IPS DF 6.9 (cell line): ENCODE measurements at places on chromosomes 11 and 22.

DNA sequence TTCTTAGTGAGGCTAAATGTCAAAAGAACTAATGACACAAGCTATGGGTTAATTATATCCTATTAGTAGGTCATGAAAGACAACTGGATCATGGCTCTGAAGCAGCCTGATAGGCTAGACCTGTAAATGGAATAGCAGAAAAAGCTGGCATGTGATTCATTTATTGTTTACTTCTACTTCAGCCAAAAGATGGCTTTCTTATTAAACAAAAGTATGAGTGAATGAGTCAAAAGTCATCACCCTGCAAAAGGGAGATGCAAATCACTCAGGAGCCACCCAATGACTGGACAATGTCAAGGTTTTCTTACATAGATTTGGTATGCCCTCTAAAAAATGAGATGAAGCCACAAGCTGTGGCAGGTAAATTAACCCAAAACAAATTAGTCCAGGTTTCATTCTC, 138.0 kb downstream of the TRPC6 start:
- H3K4me3 ChIP-seq, result no peak overlapping the region
- no peaks in the 10 kb centered on the region for H3K4me1 ChIP-seq
- no peak for DNase-seq
- H3K27ac ChIP-seq, result no peak overlapping the region

GRCh38 chr11:9528136-9528501, 45.4 kb upstream of the WEE1 start:
- no peak overlapping the region for H3K27ac ChIP-seq
- H3K4me1 ChIP-seq, result peaks cover 2% of the 10 kb centered on the region
- DNase-seq, result no peak
- H3K4me3 ChIP-seq, result no peak overlapping the region

- H3K27me3 ChIP-seq, result no peaks in the 10 kb centered on the region
- H3K36me3 ChIP-seq, result no peaks in the 10 kb centered on the region
- DNase-seq, result no peak
- no peak overlapping the region for H3K27ac ChIP-seq
Measured at GRCh38 chr11:61453695-61454094, 23.8 kb downstream of the SDHAF2 start.

DNA sequence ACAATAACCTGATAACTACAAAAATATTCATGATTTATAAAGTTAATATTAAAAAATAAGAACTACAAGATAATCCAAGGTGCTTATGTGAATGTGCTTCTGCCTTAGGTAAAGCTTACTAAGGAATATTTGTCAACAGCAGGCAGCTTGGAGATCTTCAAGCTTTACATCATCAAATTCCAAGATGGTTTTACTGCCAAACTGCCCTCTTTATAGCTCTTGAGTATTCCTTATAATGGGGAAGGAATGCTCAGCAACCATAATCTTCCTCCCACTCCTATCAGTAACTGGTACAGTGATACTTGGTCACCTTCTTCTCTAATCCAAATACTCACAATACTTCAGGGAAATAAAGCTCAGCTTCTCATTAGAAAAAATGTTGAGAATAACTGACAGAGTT, 30.1 kb downstream of the SBF2 start:
- H3K36me3 ChIP-seq, result no peaks in the 10 kb centered on the region
- DNase-seq, result no peak
- no peaks in the 10 kb centered on the region for H3K27me3 ChIP-seq
- no peaks in the 10 kb centered on the region for H3K4me1 ChIP-seq
- no peak overlapping the region for H3K4me3 ChIP-seq

- H3K27me3 ChIP-seq, result no peaks in the 10 kb centered on the region
- DNase-seq, result no peak
- H3K4me1 ChIP-seq, result 0 out of 2 replicates have a peak, but pooled peaks cover 2% of the 10 kb centered on the region
- H3K36me3 ChIP-seq, result no peaks in the 10 kb centered on the region
- no peak overlapping the region for H3K27ac ChIP-seq
Measured at GRCh38 chr11:62195945-62196344, 5.9 kb downstream of the SCGB1D1 start.

DNA sequence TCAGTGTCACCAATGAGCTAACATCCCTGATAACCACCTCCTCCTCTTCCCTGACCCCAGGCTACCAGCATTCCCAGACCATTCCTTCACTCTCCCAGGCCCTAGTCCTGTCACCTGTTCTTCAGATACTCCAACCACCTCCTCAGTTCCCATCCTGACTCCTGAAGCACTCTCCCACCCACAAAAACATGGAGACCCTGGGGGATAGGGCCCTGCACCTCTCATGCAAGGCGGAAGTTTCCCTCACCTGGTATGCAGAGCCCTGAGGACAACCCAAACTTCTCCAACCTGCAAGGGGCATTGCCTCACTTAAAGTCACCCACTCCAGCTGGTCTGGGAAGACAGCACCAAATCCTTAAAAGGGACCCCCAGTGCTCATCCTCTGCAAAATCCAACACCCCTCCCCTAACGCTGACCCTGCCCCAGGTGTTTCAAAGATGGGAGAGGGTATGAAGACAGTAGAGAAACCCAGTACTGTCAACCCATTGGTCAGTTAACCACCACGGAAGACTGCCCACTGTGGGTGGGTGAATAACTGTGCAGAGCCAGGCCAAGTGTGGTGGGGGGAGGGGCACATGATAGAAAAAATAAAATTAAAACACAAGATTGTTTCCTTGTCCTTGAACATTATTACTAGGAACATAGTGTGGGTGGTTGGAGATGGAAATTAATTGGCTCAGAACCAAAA, 1.4 kb downstream of the TNKS1BP1 start:
- DNase-seq, result no peak
- H3K4me3 ChIP-seq, result peak overlapping the region; percentile 70; the same call in 1 of the 2 replicates
- peaks cover 17% of the 10 kb centered on the region for H3K36me3 ChIP-seq

DNA sequence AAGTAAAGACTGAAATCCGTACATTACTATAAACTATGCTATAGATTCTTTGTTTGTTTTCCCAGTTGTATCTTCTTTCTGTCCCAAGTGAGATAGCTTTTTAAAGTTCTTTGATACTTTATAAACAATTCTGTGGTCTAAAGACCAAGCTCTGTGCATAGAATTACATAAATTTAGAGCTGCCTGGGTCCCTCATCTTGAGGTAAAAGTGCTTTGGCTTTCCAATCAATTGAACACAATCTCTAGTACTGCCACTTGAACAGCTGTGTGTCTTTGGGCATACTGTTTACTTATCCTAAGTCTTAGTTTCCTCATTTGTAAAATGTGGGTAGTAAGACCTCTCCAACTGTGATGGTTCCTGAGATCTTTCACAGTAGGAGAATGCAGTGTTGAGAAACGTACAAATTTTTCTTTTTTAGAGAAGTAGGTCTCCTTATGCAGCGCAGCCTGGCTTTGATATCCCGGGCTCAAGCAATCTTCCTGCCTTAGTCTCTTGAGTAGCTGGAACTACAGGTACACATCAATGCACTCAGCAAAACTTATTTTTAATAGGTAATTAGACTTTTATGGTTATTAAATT, 2.5 kb upstream of the EED start:
- no peak overlapping the region for H3K27ac ChIP-seq
- no peak overlapping the region for H3K4me3 ChIP-seq
- H3K27me3 ChIP-seq, result no peaks in the 10 kb centered on the region
- no peaks in the 10 kb centered on the region for H3K36me3 ChIP-seq

GRCh38 chr11:77423624-77424023, 50.3 kb downstream of the PAK1 start:
- no peak for DNase-seq
- no peak overlapping the region for H3K4me3 ChIP-seq
- H3K4me1 ChIP-seq, result peaks cover 1% of the 10 kb centered on the region; the same call in 1 of the 2 replicates
- H3K27me3 ChIP-seq, result no peaks in the 10 kb centered on the region
- no peak overlapping the region for H3K27ac ChIP-seq

DNA sequence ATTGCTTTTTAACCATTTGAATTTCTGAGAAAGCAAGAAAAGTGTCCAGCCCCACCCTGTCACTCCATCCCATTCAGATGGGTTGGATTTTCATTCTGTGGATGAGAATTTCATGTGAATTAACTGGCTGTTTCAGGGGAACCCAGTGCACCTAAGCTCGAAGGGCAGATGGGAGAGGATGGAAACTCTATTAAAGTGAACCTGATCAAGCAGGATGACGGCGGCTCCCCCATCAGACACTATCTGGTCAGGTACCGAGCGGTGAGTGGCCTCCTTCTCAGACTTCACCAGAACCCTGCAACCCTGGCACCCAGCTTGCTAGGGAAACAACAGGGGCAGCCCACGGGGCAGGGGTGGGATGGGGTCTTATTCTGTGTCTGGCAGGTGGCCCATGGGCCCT, 58.6 kb upstream of the TTC12 start:
- no peaks in the 10 kb centered on the region for H3K36me3 ChIP-seq
- DNase-seq, result no peak
- no peaks in the 10 kb centered on the region for H3K4me1 ChIP-seq
- H3K4me3 ChIP-seq, result no peak overlapping the region
- H3K27me3 ChIP-seq, result no peaks in the 10 kb centered on the region

GRCh38 chr11:1397146-1397861, 7.6 kb downstream of the BRSK2 start:
- H3K27me3 ChIP-seq, result no peaks in the 10 kb centered on the region
- no peak overlapping the region for H3K27ac ChIP-seq
- H3K36me3 ChIP-seq, result no peaks in the 10 kb centered on the region; the same call in 1 of the 2 replicates
- no peak for DNase-seq
- H3K4me3 ChIP-seq, result no peak overlapping the region

DNA sequence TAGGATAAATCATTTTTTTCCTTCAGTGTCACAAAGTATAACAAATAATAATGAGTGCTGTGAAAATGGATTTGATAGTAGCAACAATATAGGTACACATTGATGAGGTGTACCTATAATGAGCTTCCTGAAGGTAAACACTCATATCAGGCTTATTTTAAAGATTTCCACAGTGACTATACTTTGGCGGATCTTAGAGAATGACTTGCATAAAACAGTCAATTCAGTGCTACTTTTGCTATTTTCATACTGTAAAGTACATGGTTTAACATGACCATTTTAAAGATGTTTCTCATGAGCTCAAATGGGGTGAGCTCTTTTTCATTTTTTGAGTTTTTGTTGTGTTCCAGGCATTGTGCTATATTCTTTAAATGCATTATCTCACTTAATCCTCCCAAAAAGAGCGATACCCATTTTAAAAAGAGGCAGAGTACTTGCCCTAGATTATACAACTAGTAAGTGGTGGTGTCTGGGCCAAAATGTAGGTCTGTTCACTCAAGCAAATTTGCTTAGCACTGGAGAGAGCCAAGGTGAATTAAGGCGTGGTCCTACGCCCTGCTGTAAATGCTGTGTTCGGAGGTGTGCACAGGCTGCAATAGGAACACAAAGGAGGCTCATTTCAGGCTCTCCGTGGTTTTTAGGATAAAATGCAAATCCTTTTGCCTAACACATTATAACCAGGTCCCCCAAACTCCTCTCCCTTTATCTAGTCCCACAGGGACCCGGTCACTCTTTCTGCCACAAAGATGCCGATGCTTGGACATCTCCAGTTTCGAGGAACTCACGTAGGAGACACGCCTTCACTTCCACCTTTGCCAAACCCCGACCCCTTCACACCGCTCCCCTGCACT, 617 bp upstream of the ALKBH3 start:
- no peak overlapping the region; the same call in 1 of the 2 replicates for H3K4me3 ChIP-seq
- no peaks in the 10 kb centered on the region; the same call in 1 of the 2 replicates for H3K36me3 ChIP-seq
- H3K27ac ChIP-seq, result no peak overlapping the region
- H3K27me3 ChIP-seq, result peaks cover 3% of the 10 kb centered on the region; the same call in 1 of the 2 replicates

- no peak overlapping the region for H3K27ac ChIP-seq
- no peaks in the 10 kb centered on the region for H3K27me3 ChIP-seq
- H3K4me1 ChIP-seq, result peaks cover 2% of the 10 kb centered on the region; the same call in 1 of the 2 replicates
- no peak overlapping the region for H3K4me3 ChIP-seq
- DNase-seq, result no peak
Measured at GRCh38 chr11:73425108-73425507, 48.9 kb downstream of the RELT start.

DNA sequence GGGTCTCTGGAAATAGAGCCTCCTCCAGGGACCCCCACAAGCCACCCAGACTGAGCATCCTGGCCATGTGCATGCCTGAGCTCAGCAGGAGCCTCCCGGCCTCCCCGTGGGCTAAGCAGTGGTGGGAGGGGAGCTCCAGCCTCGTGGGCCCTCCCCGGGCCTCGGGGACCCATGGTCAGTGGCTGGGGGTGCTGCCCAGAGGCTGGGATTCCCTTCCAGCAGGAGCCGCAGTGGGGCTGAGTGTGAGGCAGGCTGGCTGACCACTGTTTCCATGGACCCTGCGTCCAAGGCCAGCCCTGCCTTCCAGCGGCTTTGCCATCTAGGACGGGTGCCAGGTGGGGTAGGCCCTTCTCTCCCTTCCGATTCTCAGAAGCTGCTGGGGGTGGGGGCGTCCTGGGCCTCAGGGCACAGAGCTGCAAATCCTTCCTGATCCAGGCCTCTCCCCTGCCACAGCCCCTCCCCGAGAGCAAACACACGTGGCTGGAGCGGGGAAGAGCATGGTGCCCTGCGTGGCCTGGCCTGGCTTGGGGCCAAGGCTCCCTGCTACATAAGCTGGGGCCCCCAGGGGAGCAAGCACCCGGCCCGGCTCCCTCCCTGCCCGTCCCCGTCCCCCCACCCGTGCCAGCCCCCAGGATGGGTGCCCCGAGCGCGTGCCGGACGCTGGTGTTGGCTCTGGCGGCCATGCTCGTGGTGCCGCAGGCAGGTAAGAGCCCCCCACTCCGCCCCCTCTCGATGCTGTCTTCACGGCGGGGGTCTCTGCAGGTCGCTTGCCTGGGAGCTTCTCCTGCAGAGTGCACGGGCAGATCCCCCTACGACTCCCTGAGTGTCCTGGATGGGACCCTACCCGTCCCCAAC, at the start of gene MUC5B:
Gene MUC5B (plus strand): TSS at position 576 of the 855 bp plus-strand sequence. CDS start 58 bp downstream, at position 634.
- no peak within 1 kb of the TSS for H3K4me3 ChIP-seq
- no peak for DNase-seq
- no peak within 1 kb of the TSS for H3K27ac ChIP-seq
- no peaks in the 10 kb centered on the region for H3K4me1 ChIP-seq

DNA sequence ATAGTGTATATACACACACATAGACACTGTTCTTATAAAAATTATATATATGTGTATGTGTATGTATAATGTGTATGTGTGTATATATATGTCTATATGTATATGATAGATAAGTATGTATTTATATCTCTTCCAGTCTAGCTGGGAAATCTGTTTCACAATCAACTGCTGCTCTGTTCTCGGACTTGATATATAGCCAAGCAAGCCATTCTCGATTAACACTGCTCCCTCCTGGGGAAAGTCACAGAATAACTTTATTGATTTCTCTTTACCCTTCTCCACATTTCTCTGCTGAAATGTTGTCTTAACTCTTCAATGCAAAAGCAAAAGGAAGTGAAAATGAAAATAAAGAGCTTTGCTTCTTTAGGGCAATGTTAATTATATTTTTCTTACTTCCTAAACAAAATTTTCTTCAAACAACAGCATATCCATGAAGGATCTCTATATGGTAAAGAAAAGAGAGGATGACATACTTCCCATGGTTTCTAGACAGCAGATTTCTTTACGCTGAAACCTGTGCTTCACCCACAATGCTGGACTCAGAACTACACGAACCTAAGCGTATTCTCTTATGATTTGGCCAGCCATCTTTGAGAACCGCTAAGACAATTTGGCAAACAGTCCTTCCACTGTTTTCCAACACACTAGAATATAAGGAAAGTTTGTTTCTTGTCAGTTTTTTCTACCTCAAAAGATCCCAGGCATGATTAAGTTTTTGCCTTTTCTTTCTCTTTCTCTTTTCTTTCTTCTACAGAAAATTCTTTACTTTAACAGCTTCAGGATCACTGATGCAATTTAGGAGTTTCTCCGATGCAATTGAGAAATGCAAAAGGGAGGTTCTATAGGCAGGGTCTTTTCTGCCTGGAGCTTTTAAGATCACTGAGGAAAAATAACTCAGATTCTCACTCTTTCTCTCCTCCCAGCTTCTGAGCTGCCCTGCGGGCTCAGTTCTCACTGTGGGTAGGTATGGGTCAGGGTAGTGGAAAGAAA, 1.9 kb downstream of the BLID start:
- no peak overlapping the region for H3K4me3 ChIP-seq
- H3K36me3 ChIP-seq, result no peaks in the 10 kb centered on the region
- H3K27me3 ChIP-seq, result no peaks in the 10 kb centered on the region
- no peak for DNase-seq
- no peaks in the 10 kb centered on the region; the same call in 1 of the 2 replicates for H3K4me1 ChIP-seq
- no peak overlapping the region for H3K27ac ChIP-seq
